ENCODE measurements at places on chromosomes 7 and 10.

DNA sequence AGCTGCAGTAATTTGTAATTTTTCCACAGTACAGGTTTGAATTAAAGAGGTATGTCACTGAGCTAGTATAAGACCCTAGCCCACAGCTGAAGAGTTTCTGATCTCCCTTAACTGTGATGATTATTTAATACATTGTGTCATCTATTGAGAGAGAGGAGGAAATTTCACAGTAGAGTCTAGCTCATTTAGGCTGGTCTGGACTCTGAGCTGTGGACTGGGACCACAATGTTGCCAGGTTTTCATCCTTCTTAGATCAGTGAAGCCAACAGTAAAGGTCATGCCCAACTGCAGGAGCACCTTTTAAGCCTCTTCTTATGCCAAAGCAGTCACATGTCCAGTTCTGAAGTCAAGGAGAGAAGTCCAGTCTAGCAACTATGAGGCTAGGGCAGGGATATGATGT, 8.9 kb downstream of the TES start:
- DNase-seq: no peak

DNA sequence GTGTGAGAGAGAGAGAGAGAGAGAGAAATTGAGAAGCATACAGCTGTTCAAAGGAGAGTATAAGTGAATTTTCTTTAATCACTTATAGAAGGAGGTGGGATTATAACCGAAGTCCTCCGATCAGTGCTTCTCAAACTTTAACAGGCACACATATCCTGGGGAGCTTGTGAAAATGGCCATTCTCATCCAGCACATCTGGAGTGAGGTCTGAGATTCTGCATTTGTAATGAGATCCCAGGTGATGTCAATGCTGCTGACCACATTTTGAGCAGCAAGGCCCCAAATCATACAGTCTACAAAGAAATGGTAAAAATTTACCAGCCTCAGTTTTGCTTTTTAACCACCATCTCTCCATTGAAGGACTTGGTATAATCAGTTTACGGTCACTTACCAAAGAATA, 219.0 kb downstream of the PTEN start:
- DNase-seq: no peak

DNA sequence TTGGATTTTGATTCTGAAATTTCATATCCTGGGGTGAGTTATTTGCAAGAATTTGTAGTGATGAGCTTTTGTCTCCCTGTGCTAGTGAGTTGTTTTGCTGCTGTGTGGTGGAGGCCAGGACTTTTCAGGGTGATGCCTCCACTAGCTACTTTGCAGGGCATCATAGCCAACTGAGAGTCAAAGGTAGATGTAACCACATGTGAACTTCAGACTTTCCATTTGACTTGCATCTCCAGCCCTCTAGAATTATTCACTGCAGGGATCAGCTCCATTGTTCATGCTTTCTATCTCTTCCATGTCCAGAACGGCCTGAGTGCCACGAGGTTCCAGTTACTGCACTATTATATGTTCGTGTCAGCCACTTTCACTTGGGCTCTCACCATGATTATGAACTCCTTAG, 534.3 kb downstream of the GRM8 start:
- DNase-seq: no peak

- DNase-seq: no peak
Observed at GRCh38 chr10:29823553-29824080, 188.8 kb upstream of the SVIL start.

- no peak for DNase-seq
Observed at GRCh38 chr7:101990811-101991418, 173.5 kb downstream of the CUX1 start.

- DNase-seq: no peak
Observed at GRCh38 chr10:62692085-62692484, 112.4 kb upstream of the ADO start.

- no peak for DNase-seq
Observed at GRCh38 chr10:24202181-24202570, 6.8 kb upstream of the KIAA1217 start.

GRCh38 chr7:83547526-83547925, 101.4 kb downstream of the SEMA3E start:
- DNase-seq: no peak

DNA sequence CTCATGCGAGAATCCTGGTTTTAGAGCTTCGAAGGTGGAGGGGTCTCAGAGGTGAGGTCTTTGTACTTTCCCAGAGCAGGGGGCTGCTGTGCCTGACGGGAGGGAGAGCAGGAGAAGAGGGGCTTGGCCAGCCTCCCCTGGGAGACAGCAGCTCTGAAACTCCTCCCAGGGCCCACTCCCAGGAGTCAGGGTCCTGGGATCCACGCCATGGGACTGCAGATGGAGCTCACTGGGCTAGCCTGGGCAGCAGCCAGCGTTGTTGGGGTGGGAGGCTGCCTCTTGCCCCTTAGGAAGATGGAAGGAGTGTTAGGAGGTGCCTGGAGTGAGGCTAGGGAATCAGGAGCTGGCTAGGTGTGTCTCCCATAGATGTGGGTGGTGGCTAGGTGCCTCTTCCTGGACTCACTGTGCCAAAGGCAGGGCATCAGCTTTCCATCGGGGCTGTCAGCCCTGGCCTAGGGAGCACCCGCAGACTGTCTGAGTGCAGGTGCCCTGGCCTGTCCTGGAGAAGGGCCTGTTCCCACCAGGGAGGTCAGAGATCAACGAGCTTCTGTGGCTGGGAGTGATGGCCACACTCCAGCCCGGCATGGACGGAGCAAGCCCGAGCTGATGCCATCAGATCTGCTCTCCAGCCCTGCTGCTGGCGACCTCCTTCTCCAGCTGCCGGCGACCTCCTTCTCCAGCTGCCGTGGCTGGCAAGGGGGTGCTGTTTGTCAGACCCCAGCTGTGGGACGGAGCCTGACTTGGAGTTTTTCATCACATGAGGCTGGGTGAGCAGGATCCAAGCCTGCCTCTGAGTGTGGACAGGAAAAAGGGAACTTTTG, 111.3 kb downstream of the PTPN20 start:
- DNase-seq: no peak
